ENCODE measurements at places on chromosomes 13 and 19.

- DNase-seq = no peak
Observed at GRCh38 chr19:33720691-33721682, 75.7 kb upstream of the KCTD15 start.

GRCh38 chr19:39768786-39769185 is 9.9 kb upstream of the LEUTX start:
- no peak for DNase-seq

- DNase-seq = no peak
Observed at GRCh38 chr19:3014135-3014534, 14.9 kb downstream of the TLE2 start.

GRCh38 chr13:67934617-67935330 is 704.6 kb upstream of the PCDH9 start:
- no peak for DNase-seq

DNA sequence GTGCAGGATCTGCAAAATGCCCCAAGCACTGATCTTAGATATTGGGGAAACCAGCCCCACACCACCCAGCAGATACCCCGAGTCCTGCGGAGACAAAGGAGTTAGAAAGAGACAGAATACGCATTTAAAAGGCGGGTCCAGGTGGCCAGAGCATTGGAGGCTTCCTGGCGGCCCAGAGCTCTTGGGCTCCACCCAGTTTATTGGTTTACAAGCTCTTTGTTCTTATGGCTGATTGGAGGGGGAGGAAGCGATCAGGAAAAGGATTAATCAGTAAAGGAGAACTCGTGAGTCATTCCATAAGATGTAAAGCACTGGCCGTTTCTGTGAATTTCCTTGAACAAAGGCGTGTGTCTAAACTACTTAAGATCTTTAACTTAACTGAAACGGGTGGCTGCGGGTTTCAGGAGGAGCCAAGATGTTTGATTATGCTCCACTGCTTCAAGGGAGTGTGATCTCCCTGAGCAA is 926 bp downstream of the ZNF587 start:
- DNase-seq = peak; percentile 5

GRCh38 chr13:50014386-50014785 is 858 bp upstream of the KCNRG start:
- no peak for DNase-seq

DNA sequence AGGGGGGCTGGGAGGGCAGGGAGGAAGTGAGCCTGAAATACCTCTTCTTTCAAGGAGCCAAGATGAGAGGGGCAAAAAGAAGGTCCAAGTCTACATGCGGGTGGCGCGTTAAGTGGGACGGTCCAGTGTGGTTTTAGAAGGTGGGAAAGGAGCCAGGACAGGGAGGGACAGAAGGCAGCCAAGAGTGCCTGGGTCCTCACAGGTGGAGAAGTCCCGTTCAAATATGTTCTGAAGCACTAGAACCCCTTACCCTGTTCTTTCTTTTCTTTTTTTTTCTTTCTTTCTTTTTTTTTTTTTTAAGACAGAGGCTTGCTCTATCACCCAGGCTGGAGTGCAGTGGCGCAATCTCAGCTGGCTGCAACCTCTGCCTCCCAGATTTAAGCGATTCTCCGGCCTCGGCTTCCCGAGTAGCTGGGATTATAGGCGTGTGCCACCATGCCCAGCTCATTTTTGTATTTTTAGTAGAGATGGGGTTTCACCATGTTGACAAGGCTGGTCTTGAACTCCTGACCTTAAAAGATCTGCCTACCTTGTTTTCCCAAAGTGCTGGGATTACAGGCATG is 7.4 kb downstream of the CAMSAP3 start:
- DNase-seq = no peak

DNA sequence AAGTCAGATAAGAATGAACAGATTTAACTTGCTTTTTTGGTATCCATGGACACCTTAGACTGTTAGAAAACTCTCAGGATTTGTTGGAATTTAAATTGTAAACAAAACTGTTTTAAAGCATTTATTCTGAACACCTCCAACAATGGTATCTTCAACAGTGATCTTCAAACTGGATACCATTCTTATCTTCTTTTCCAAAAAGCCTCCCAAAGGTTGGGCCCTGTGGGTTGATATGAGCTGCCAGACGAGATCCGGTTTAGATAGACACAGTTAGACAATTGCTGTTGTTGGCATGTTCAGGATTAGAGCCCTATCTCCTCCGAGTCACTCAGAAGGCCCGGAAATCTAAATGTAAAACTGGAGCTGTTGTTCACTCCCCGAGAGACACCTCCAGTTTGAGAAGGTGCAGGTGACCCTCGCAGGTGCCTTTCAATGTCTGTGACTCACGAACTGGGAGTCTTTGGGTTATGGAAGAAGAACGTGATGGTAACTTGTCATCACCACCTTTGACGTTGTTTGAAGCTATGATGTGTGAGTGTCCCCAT is 143.6 kb upstream of the RNF113B start:
- DNase-seq = no peak

GRCh38 chr19:21221693-21222092 is 79.9 kb downstream of the ZNF431 start:
- no peak for DNase-seq

- DNase-seq = no peak
Observed at GRCh38 chr13:102555914-102556553, 40.8 kb upstream of the TPP2 start.

- no peak for DNase-seq
Observed at GRCh38 chr19:14977128-14977527, 2.5 kb downstream of the SLC1A6 start.

GRCh38 chr13:79346300-79346914 is 59.6 kb downstream of the RBM26 start:
- DNase-seq = no peak

- DNase-seq = no peak
Observed at GRCh38 chr13:110916301-110917142, 1.7 kb upstream of the ANKRD10 start.

GRCh38 chr13:23628765-23629565 is 58.8 kb downstream of the TNFRSF19 start:
- DNase-seq = no peak

GRCh38 chr19:32570081-32570785 is 10.8 kb upstream of the PDCD5 start:
- DNase-seq = peak; percentile 24

GRCh38 chr13:36903925-36904595 is 16.0 kb downstream of the SMAD9 start:
- no peak for DNase-seq

GRCh38 chr19:30449078-30449590 is 77.0 kb downstream of the ZNF536 start:
- no peak for DNase-seq

Data from activated naive CD4-positive, alpha-beta T cell treated with Interleukin-2 at 50 U/mL for 16 hours (primary cell).